ENCODE measurements at places on chromosomes 11 and 22.

GRCh38 chr22:46029574-46030200, 52.7 kb upstream of the WNT7B start:
- no peak for DNase-seq

DNA sequence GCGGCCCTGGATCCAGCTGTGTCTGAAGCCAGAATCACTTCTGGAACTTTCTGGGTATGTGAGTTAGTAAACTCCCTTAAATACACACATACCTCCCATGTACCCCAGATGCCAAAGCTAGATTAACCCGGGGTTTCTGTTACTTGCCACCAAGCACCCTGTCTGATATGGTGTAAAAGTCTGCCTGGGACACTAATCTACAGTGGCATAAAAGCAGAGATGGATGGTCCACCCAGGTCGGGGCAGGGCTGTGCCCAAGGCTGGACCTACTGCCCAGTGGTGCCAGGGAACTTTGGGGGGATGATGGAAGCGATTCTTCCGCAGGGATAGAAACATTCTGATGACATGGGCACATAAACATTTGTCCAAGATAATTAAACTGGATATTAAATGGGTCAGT, 12.7 kb downstream of the MRGPRF start:
- DNase-seq, result no peak

- no peak for DNase-seq
Observed at GRCh38 chr11:16047073-16047472, 309.3 kb downstream of the SOX6 start.

GRCh38 chr11:93715797-93716396, 25.4 kb downstream of the TAF1D start:
- DNase-seq, result no peak
